ENCODE measurements at places on chromosomes 1 and 21. TPM values are rescaled to one million over a fixed set of nuclear protein-coding genes. Genes with fewer than 3 reads are reported as not detected.
A peak's percentile ranks its signal among the peaks of the same experiment; 100 is the strongest.

GRCh38 chr1:70790232-70790923 lies 257.2 kb downstream of the PTGER3 start:
- DNase-seq = no peak

GRCh38 chr1:153745417-153745816 lies 17.6 kb downstream of the INTS3 start:
- DNase-seq = no peak

- no peak for DNase-seq
Measured at GRCh38 chr1:231313661-231314060, 24.0 kb downstream of the EXOC8 start.

Gene CEP170
- 105 TPM for total RNA-seq

DNA sequence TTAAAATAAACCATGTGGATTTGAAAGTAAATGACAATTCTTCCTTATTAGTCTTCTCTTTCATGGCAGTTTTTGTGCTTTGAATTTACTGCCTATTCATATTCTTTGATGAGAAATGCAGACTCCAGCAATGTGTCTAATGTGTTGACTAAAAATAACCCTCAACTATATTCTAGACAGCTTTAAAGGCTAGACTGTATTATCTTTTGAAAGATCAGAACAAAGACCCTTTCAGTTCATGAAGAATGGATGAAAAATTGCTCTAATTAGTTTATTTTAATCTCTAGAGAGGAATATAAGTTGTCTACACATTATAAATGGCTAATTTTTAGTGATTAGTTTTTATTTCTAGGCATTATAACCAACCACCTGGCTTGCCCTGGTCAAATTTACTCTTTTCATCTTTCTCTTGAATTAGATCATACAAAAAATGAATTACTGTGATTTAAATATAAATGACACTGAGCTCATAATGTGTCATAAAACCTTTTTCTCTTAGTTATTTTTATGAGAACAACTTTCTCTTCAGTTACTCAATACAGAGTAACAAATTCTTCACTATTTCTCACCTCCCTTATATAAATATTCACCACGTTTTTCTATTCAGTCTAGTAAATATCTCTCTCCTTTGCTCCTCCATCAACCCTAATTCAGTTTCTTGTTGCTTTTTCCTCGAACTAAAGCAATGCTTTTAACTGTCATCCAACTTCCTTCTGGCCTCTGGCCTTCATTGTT lies 428.5 kb upstream of the TMPRSS15 start:
- DNase-seq = no peak

DNA sequence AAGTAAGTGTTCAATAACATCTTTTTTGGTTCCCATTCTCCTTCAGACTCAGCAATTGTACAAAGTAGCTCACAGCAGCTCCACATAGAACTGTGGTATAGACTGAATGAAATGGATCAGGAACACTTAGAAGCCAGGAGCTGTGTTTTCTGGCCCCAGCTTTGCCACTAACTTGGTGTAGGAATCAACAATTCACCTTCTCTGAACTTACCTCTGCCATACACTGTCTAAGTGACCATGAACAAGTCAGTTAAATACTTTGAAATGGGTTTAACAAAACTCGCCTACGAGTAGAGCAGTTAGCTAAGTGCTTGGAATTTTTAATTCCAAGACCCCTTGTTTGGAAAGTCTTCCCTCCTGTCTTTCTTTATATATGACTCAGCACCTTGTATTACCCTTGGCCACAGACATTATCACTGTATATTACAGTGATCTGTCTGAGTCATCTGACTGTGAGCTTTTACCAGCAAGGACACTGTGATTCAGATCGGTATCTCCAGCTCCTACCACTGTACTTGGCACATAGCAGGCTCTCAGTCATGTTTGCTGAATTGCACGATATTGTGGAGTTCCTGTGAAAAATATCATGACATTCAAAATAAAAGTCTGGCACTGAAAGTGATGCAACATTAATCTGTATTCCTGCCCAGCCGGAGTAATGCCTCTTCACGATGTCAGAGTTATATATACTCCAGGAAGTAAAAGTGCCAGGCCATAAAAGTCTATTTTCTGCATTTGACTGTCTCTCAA lies 101.7 kb upstream of the BEND5 start:
- peak; percentile 67 for DNase-seq

DNA sequence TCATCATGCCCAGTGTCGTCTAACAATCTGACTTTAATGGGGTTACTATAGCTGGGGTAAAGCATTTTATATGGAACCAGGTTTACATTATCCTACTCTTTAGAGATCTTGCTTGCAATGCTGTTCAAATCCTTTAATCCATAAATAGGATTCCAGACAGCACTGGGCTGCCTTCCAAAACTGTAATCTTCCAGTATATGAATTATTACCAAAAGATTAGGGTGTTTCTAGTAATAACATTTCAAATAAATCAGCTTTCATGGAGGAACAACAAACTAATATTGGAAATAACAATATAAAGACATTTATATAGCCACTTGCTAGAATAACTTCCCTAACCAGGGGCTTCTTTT lies 88.6 kb upstream of the PLXNA2 start:
- DNase-seq = no peak

GRCh38 chr1:215860833-215861232 lies 293.7 kb downstream of the KCTD3 start:
- DNase-seq = no peak

GRCh38 chr1:106785176-106785575 lies 271.3 kb upstream of the PRMT6 start:
- DNase-seq = no peak

GRCh38 chr1:47618830-47619229 lies 181.0 kb downstream of the FOXD2 start:
- DNase-seq = no peak

DNA sequence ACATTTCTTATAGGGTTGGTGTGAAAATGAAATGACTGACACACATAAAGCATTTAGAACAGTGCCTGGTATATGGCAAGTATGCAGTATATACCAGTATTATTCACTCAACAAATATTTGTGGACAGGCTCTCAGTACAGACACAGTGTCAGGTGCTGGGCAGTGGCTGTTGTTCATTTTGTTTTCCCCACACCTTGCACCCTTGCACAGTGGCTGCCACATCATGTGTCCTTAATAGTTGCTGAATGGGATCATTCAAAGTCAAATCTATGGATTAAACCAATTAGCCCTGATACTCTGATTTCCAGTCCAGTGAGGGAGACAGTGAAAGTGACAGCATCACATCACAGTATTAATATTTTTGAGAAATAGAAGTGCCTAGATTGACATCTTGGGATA lies 2.4 kb downstream of the SLAMF1 start:
- DNase-seq = no peak

Gene VSIG8
- total RNA-seq = not detected

Gene TSPAN2
- 0.90 TPM for total RNA-seq

Gene TRIM17
- total RNA-seq = not detected

- no peak for DNase-seq
Measured at GRCh38 chr1:11799099-11799498, 6.7 kb downstream of the MTHFR start.

Gene BGLAP
- total RNA-seq = 4.3 TPM

Gene CBS
- total RNA-seq = 4.4 TPM

GRCh38 chr1:15323989-15324868 lies 77.2 kb downstream of the FHAD1 start:
- no peak for DNase-seq

Gene SPRR5
- total RNA-seq = not detected

GRCh38 chr1:235470741-235471439 lies 33.4 kb downstream of the B3GALNT2 start:
- DNase-seq = peak; percentile 72

Gene CD1C
- total RNA-seq = not detected

DNA sequence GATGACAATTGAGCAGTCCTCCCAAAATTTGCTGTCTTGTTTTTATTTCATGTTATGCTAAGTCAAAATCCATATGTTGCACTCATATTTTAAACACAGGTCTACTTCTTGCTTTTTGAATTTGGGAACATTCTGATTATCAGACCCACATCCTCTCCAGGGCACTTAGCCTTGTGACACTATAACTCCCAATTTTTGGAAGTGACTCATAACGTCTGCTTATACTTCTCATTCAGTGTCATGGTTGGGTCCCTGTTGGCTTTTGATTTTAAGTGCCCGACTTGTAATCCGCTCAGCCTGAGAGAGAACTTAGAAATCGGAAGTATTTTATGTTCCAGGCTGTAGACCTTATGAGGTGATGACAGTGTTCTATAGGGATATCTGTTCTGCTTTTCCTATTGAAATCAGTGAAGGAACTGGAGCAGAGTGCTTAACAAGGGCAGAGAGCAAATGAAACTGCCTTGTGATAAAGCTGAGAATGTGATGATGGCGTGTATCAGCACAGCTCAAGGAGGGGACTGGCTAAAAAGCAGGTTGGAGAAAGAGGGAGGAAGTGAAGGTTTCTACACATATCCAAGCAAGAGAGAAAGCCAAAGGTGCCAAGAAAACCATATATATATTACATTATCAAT lies 136.0 kb downstream of the HLX start:
- DNase-seq = no peak

DNA sequence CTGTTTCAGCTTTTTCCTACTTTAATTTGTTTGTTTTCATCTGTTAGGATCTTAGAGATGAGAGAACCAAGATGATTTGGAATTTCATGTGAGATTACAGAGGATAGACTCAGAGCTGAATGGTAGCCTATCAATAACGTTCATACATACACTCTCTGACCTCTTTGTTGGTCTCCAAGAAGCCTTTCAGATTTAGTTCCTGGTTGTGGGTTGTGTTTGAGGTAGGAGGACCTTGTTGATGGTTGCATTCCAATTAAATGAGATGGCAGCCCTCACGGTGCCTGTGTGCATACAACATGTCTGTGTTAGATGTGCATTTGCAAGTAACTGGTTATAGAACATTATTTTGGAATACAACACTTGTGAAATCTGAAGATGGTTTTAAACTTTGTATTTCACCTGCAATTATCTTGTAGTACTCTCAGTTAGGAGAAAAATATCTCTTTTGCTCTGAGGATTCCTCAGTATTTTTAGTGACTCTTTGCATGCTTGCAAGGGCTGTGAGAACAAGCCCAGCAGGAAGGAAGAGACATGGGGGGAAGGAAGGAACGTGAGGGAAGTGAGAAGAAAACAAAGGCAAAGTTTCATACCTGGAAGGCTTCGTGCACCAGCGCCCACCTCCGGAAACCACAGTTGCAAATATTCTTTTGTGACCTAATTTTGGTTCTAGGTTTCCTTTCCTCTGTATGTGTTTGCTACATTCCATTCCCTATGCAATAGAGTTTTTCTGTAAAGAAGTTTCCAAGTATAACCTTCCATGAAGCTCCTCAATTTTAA lies 291.8 kb downstream of the DISC1 start:
- peak; percentile 73 for DNase-seq

Gene GJA5
- not detected for total RNA-seq

- DNase-seq = no peak
Measured at GRCh38 chr1:38918568-38918967, 23.1 kb downstream of the RHBDL2 start.

Gene NR1I3
- not detected for total RNA-seq

DNA sequence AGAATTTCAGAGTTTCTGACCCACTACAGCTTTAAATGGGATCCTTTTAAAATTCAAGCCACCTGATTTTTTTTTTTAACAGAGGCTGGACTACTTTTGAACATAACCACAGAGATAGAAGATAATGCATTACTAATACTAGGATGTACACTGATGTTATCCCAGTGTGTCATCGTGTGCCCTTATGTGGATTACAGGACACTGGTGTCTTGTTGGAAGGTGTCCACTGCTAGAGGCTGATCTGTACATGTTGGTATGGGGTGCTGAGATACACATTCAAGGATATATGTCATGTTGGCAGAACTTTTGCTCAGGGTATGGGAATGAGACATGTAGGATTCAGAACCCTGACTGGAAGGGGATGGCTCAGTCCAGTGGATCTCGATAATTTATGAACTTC lies 56.3 kb downstream of the INAVA start:
- no peak for DNase-seq

Gene TMOD4
- not detected for total RNA-seq

DNA sequence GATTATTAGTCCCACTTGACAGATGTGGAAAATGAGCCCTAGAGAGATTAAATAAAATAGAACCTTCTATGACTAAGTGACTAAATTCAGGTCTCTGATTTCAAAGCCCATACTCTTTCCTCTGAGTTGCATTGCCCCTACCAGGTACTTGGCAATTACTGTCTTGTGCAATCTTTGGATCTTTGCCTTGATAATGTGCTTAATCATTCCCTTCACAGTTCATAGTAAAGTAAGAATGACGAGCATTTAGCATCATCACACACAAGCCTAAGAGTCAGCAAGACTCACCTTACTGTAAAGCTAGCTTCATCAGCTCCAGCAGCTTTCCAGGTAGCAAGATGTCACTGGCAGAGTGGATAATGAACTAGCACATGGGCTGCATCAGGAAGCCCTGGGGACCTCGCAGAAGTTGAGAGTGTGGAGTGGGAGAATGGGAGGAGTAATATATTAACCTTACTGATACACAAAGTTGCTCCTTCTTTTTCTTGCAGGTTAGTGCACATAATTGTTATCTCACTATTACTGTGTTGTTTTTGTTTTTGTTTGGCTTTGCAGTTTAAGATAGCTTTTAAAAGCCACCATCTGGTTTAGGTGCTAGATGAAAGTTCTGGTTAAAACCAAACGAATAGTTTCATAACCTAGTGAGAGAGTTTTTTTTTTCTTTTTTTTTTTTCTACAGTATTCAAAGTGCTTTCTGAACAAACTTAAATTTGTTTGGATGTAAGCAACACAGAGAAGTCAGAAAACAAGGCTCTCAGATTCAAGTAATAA lies 71.8 kb downstream of the PBX1 start:
- no peak for DNase-seq

Gene RIPK4
- total RNA-seq = not detected

- no peak for DNase-seq
Measured at GRCh38 chr21:36079010-36079649, 9.3 kb downstream of the CBR1 start.

DNA sequence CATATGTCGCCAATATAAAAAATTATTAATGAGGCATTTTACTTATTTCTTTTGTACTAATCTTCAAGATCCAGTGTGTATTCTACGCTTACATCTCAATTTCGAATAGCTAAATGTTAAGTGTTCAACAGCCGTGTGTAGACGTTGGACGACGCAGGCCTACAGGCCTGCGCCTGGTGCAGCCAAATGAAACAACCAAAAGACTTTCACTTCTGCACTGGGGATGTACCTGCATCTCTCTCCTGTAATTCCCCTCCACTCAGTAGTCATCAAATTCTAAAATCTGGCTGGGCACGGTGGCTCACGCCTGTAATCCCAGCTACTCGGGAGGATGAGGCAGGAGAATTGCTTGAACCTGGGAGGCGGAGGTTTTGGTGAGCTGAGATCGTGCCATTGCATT lies 76.8 kb upstream of the HNRNPU start:
- DNase-seq = no peak
